Frontal cortex (tissue), 4 donors: ENCODE measurements at places on chromosomes 16 and 17. TPM values are rescaled to one million over a fixed set of nuclear protein-coding genes. Genes with fewer than 3 reads are reported as not detected.

DNA sequence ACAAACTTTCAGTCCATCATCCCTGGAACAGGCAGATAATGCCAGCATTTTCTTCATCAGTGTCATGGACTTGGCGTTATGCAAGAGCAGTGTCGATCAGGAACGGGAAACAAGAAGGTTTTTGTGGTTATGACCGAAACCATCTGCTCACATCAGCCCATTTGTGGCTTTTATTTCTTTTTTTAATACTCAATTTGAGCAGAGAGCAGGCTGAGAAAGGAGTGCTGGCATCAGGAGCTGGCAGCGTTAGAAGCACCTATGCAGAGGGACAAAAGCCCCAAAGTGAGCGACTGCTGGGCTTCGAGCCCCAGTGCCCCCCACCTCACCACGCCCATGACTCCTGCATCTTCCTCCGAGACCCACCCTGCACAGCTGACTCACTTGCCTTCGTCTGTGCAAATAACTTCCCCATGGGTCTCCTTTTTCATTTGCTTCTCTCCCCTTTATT lies 16.2 kb upstream of the CD300E start:
- no peak for DNase-seq

PRRT2 gene
- 15.9 TPM for total RNA-seq

- no peak for DNase-seq
Observed at GRCh38 chr17:35438433-35438832, 6.1 kb upstream of the SLFN12 start.

CCL2 gene
- 1.2 TPM for total RNA-seq

NPIPB13 gene
- total RNA-seq: 1.2 TPM

DNA sequence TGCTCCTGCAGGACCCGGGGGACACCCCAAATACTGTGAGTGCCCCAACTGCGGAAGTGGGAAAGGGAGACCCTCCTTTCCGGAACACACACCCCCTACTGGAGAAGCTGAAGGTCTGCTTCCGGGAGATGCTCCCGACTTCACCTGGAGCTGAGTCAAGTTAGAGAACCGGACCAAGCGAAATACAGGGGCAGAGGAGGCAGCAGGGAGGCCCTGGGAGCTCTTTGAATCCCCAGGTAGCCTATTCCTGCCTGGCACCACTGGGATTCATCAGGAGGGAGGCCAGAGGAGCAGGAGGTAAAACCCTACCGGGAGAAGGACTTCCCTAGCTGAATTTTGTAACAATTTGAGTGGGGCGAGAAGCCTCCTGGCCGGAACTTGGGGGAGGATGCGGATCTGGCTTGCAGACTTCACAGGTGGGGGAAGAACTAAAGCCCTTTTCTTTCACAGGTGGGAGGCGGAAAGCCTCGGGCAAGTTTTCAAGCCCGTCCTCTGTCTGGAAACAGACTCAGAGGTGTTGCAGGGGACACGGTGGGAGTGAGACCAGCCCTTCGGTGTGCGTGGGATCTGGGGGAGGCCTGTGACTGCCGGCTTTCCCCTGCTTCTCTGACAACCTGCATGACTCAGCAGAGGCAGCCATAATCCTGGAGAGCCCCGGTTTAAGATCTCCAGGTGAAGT lies 22.4 kb upstream of the TEKT1 start:
- DNase-seq: no peak
